RPMI8226 (cell line): ENCODE measurements at places on chromosomes 11 and 22.

DNA sequence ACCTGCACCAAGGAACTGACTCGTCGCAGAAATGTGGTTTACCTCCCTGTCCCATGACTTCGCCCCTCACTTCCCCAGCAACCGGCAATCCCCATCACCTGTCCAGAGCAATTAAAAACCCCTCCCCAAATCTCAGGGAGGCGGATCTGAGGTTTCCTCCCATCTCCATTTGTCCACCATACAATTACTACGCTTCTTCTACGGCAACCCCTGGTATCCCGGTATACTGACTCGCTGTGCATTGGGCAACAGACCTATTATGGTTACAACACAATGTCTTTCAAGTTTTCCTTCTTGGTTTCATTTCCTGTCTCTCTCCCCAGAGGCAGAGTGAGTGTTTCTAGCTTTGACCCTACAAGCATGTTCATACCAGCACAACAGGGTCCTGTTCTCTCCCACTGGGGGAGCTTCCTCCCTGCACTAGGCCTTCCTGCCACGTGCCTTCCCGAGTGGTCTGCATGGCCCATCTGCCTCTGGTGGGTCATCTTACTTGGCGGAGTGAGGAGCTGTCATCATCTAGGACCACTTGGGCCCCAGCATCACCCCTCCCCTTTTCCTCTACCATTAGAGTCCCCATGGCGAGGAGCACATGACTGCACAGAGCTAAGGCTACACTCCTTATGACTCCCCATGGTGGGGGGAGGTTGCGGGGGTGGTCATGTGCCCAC is 30.3 kb upstream of the NAP1L4 start:
- no peak for DNase-seq

- DNase-seq: no peak
These were observed 7.9 kb downstream of the AIP start for GRCh38 chr11:67490727-67491065.

- no peak for DNase-seq
These were observed 67.0 kb downstream of the ARHGAP20 start for GRCh38 chr11:110645253-110645652.

- DNase-seq: no peak
These were observed 45.4 kb downstream of the MPPED2 start for GRCh38 chr11:30540781-30541180.

DNA sequence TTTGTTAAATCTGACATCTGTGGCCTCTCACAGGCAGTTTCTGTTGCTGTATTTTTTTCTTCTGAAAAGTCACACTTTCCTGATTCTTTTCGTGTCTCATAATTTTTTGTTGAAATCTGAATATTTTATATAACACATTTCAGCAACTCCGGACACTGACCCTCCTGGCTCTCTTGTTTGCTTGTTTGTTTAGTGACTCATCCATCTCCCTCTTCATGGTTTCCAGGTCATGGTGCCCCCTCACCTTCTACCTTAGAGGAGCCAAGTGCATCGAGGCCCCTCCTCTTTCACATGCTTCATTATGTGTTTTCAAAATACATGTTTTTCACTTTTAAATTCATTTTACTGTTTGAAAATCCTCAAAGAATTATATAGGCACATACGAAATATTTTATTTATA is 562.4 kb downstream of the OPCML start:
- no peak for DNase-seq

DNA sequence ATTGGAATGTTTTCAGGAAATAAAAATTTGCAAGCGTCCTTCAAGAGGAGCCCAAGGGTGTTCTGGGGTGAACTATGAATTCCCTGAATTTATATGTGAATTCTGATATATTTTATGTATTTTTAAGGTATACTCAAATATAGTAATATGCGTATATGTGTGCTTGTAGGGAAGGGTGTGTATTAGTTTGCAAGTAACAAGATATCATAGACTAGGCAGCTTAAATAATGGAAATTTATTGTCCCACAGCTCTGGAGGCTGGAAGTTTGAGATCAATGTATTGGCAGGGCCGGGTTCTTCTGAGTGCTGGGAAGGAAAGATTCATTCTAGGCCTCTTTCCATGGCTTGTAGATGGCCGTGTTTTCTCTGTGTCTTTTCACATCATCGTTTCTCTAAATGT is 16.2 kb upstream of the SLC6A5 start:
- no peak for DNase-seq

DNA sequence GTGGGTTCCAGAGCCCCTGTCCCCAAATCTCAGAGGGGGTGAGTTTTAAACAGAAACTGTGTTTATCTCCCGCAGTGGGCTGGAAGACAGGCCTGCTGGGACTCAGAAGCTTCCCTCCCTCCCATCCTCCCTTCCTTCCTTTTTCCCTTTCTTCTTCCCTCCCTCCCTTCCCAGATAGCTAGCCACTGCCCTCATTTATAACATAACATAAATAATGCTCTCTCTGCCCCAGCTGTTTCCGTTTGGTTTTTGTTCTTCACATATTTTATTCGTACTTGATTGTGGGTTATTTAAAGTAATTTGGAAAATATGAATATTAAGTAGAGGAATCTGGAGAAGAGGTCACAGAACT is 140.9 kb downstream of the TEAD1 start:
- DNase-seq: no peak

- DNase-seq: peak; percentile 65
These were observed 48.7 kb downstream of the TSPAN18 start for GRCh38 chr11:44775366-44775984.

DNA sequence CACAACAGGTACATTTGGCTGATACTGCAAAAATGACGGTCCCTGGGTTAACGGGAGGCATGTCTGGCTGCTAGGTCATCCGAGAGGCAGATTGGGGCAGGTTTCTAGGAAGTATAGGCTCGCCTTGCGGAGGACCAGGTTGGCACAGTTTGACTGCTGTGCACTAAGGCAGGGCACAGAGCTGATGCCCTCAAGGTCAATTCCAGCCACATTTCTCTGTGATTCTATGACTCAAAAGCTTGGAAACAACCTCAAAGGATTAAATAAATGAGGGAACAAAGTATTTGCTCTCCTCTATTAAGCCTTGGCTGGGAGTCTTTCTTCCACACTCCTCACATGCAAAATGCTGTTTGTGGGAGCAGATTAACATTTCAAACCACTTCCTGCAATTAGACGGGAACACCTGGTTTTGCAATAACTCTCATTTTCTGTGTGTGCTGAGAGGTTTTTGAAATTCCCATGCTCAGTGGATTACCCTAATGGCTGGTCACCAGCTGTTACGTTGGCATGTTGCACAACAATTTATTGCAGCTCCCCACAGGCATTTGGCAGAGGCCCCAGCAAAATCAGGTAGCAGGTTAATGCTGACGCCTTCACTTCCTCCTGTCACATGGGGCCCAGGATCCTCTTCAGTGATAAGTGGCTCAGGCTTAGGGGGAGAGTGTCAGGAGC is 61.0 kb upstream of the PLET1 start:
- peak; percentile 97 for DNase-seq

- no peak for DNase-seq
These were observed 43.6 kb upstream of the TTLL12 start for GRCh38 chr22:43230571-43230970.

DNA sequence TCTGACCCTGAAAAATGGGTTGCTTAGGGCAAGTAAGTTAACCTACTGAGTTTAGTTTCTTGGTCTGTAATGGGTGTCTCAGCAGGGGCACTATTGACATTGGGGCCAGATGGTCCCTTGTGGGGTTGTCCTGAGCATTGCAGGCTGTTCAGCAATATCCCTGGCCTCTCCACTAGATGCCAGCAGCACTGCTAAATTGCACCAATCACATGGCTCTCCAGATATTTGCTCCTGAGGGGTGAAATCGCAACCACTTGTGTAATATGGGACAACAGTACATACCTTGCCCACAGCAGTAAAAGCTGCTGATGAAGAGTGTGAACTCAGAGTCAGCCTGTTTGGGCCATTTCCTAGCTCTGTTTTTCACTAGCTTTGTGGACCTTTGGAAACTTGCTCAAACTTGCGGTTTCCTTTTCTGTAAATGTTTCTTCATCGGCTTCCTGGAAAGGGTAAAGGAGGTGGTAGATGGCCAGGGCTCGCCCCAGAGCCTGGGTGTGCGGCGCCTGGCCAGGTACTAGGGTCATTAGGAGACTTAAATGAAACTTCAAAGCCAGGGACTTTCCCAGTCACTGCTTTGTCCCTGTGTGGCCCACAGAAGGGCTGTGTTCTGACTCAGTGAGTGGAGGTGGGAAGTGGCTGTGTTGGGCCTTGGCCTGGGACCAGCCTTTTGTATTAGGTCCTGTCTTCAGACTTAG is 13.0 kb downstream of the NCF4 start:
- DNase-seq: peak; percentile 92

- no peak for DNase-seq
These were observed 125.6 kb downstream of the AASDHPPT start for GRCh38 chr11:106202935-106203620.

DNA sequence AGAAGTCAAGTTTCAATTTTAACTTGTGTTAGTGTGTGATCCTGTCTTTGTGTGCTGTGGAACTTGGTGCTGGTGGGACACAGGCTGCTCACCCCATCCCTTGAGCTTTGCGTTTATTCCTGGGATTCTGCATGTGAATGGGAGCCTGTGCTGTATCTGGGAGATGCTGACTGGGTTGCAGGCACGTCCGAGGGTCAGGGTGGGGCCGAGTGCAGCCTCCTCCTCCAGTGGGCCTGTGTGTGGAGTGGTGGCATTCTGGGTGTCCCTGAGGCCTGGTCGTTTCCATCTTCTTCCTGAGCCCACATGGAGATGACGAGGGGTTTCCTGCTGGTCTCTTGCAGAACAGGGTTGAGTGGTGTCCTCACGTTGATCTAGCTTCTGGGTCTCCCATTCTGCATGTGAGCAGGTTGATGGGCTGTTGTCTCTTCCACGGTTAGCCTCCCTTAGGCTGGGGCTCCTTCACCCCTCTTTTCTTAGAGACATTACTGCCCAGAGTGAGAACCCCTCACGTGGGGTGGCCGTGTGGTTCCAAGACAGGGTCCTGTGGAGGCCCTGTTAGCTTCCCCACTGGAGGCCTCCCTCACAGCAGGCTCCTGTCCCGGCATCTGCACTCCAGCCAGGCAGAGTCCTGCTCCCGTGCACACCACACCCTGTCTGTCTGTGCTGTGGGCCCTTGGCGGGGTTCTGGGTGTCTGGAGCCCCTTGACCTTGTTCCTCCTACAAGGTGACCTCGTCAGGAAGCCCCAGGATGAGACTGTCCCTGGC is 4.9 kb downstream of the PTDSS2 start:
- DNase-seq: no peak

- DNase-seq: no peak
These were observed 10.0 kb upstream of the KCTD14 start for GRCh38 chr11:78033040-78033439.

DNA sequence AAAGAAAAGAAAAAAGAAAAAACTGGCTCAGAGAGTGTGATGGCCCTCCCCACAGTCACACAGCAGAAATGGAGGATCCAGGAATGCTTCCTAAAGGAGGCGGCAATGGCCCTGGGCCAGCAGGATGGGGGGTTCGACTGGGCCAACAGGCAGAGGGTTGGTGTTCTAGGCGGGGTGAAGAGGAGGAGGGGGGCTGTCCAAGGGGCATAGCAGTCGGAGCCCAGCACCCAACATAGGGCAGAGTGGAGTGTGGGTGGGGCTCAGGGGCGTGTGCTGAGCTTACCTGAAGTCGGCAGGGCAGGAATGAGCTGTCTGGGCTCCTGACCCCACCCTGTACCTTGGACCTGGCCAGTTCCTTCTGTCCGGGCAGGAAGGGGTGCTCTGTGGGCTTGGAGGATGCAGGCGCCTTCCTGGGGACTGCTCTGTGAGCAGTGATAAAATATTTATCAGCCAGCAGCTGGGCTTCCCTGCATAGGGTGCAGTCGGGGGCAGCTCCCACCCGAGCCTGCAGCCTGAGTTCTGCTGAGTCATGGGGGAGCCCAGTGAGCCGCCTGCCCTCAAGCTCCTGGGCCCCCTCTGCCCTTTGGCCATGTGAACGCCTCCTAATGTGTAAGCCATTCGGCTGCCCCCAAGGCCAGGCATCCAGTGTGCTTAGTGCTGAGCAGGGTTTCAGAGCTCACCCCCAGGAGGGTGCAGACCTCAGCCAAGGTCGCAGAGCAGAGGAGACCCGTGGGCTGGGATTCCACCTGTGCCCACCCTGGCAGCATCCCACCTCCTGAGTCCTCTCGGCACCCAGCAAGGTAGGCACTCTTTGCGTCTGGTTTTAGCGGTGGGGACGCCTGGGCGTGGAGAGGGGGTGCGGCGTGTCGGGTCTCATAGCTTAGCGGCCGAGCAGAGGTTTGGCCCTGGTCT is 25.3 kb upstream of the PRR5 start:
- no peak for DNase-seq

DNA sequence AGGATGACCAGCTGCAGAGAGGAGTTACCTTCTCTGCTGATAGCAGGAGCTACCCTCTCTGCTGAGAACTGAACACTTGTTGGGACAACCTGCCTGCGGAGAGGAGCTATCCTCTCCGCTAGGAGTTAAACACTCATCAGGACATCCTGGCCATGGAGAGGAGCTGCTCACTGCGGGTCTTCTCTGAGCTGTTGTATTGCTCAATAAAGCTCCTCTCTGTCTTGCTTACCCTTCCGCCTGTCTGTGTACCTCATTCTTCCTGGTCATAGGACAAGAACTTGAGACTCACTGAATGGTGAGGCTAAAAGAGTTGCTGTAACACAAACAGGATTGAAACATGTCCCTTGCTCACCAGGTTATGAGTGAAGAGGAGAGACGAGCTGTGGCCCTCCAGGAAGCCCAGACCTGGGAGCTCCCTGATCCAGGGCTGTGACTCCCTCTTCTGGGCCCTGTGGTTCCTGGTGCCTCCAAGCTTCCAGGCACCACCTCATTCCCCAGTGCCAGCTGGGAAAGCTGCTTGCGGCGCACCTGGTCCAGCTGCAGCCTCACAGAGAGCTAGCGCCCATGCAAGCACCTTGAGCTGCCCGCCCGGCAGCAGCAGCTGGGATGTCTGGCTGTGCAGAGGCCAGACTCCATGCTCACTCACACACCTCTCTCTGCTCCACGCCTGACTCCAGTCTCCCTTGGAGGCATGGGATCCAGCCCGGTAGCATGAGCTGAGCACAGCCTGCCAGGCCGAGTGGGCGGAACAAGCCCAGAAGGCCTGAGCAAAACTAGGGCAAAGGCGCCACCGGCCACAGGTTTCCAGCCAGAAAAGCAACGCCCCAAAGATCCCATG is 50.5 kb downstream of the RAB30 start:
- DNase-seq: no peak

- DNase-seq: no peak
These were observed 8.3 kb downstream of the BRSK2 start for GRCh38 chr11:1397862-1398527.
